Stimulated activated CD4-positive, alpha-beta T cell treated with anti-CD3 and anti-CD28 coated beads, TNF-alpha, amount 100 ng/mL, for 1 hour (primary cell): ENCODE measurements at places on chromosomes 6 and 20.
A peak's percentile ranks its signal among the peaks of the same experiment; 100 is the strongest.

DNA sequence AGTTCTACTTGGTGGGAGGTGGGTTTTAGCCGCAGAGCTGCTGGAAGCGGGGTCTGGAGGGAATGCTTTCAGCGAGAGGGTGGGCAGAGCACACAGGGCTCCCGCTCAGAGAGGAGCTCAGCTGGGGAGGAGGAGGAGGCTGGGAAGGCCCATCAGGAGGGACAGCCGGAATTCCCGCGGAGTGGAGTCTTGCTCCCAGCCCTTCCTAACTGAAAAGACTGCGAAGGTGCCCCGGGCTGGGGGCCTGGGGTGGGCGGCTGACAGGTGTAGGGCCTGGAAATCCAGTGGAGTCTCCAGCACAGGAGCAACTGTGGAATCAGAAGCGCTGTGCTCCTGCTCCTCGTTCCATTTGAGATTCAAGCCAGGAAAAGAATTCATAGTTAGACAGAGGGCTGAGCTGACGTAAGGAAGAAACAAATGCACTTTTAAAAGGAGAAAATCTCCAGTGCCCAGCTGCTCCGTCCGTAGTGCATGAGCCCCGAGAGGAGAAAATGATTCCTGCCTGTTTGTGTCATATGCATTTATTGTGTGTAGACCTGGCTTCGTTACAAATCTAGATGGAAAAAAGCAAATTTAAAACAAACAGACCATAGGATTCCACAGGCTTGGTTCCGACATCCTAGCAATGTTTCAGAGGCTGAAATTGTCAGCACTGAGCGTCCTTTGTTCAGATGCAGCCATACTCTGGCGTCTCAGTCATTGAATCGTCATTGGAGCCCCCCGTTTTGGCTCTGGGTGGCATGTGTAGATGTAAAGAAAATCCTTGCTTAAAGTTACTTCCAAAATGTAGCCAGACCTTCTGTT is 197.7 kb downstream of the SMOC2 start:
- no peak for DNase-seq

DNA sequence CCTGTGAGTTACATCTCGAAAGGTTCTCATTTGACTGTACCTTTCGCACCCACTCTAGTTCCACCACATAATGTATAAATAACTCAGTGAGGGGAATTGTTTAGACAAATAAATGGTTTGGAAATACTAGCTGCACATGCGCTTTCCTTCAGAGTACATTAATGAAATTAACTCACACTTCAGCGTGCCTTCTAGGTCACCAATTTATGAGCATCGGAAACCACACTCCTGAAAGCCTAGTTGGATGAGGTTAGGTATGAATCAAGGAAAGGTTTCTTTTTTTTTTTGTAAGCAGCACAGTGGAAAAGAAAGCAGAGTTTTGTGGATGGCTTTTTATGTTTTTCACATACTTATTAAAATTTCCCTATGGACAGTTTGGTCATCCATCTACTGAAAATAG is 247.8 kb upstream of the TCF21 start:
- DNase-seq: no peak

GRCh38 chr20:13819885-13820645 is 35.2 kb downstream of the NDUFAF5 start:
- DNase-seq: no peak

- no peak for DNase-seq
These were observed 249.6 kb downstream of the SOD2 start for GRCh38 chr6:159443417-159443920.

- DNase-seq: no peak
These were observed 27.3 kb upstream of the SLC9A8 start for GRCh38 chr20:49785149-49785851.

DNA sequence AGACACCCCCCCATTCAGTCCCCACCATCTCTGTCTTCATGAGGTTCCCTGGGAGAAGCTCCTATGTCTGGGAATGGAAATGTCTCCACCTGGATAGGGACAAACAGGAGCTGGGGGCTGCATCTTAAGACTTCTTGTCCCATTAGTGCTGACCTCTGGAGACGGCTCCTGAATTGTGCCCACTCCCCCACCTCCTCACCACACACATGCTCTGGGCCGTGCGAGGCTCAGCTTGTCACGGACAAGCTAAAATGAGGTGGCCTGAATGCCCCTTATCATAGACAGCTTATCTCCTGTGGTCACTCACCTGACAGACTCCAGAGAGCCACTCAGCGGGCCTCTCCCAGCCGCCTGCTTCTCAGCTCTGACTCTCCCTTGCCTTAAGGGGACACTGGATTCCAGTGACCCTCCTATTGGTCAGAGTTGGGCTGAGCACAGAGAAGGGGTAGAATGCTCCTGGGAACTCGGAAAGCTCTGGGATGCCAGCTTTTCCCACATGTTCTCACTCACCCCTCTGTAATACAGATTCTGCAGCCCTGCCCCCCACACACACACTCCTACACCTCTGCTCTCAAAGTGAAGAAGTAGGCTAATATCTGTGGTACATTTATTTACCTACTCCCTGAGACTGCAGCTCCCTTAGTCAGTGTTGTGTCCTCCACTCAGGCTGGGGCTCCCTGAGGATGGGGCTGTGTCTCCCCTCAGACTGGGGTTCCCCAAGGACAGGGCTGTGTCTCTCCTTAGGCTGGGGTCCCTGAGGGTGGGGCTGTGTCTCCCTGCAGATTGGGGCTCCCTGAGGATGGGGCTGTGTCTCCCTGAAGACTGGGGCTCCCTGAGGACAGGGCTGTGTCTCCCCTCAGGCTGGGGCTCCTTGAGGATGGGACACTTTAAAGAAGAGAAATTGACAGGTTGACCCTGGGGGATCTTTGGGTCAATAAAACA is 167.5 kb downstream of the VEGFA start:
- no peak for DNase-seq

- no peak for DNase-seq
These were observed 114.4 kb upstream of the ARMC2 start for GRCh38 chr6:108733706-108734265.

GRCh38 chr6:68108233-68108835 is 526.7 kb upstream of the ADGRB3 start:
- DNase-seq: no peak

GRCh38 chr6:31358302-31358701 is 1.3 kb upstream of the HLA-B start:
- no peak for DNase-seq

- no peak for DNase-seq
These were observed 153.1 kb upstream of the SIM1 start for GRCh38 chr6:100617633-100618350.

GRCh38 chr6:152378169-152378568 is 259.0 kb downstream of the SYNE1 start:
- no peak for DNase-seq

- DNase-seq: no peak
These were observed 693.5 kb downstream of the HDGFL1 start for GRCh38 chr6:23262864-23263263.

DNA sequence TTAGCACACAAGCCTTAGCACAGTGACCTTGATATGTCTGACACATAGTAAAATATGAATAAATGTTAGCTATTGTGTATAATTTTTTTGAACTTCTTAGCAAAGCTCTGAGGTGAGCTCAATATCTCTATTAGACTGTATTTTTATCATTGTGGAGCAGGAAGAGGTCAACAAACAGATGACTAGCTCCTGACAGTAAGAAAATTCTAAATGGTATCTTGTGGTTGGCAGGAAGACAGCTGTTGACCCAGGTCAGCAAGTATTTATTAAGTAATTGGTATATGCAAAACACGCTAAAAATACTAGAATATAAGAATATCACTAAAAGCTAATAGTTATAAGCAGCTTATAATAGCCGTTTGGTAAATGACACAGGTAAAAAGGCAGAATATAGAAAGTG is 77.5 kb upstream of the MARCKS start:
- no peak for DNase-seq

DNA sequence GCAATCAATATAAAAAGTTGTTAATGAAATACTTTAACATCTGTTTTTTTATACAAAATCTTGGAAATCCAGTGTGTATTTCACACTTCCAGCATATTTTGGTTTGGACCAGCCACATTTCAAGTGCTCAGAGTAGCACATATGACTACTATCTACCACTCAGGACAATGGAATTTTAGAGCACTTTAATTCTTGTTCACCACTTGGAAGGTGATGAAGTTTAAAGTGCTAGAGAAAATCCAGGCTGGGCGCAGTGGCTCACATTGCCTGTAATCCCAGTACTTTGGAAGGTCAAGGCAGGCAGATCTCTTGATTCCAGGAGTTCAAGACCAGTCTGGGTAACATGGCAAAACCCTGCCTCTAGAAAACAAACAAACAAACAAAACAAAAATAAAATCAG is 6.1 kb upstream of the SLC35B3 start:
- DNase-seq: no peak

GRCh38 chr20:51532577-51533191 is 9.8 kb downstream of the NFATC2 start:
- no peak for DNase-seq

- no peak for DNase-seq
These were observed 286.0 kb downstream of the FOXC1 start for GRCh38 chr6:1895721-1896120.

- peak; percentile 77 for DNase-seq
These were observed 719 bp downstream of the HSP90AB1 start for GRCh38 chr6:44247338-44248302.

- no peak for DNase-seq
These were observed 443.7 kb upstream of the BTBD3 start for GRCh38 chr20:11473983-11474382.

- no peak for DNase-seq
These were observed 107.0 kb downstream of the TRERF1 start for GRCh38 chr6:42344756-42345155.

- no peak for DNase-seq
These were observed 10.0 kb downstream of the PKIG start for GRCh38 chr20:44592366-44592765.

- DNase-seq: peak; percentile 60
These were observed 1.4 kb upstream of the TRIM39 start for GRCh38 chr6:30325150-30325872.
